ENCODE measurements at places on chromosomes 12 and 14.

GRCh38 chr14:69685716-69686115, 74.3 kb downstream of the SUSD6 start:
- DNase-seq: no peak
- peaks cover 5% of the 10 kb centered on the region for H3K36me3 ChIP-seq
- no peak overlapping the region for H3K4me3 ChIP-seq
- no peak overlapping the region for H3K27ac ChIP-seq
- H3K4me1 ChIP-seq: peaks cover 51% of the 10 kb centered on the region
- H3K27me3 ChIP-seq: no peaks in the 10 kb centered on the region

DNA sequence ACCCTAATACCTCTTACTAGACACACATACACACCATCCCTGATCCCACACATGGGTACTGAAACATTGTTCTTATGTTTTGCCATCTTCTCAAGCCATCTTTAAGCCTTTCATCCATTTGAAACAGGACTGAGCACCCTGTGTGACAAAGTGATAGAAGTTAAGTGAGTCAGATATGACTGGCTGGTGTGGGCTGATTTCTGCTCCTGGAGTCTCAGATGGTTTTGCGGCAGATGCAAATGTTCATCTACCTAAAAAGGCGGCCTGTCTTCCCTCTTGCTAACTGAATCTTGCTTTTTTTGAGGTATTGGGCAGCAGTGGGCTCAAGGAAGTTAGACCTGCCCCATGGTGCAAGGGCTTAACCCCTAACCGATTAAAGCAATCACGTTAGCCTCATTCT, 30.4 kb upstream of the PKP2 start:
- H3K4me1 ChIP-seq: no peaks in the 10 kb centered on the region
- DNase-seq: no peak
- H3K27ac ChIP-seq: no peak overlapping the region
- no peaks in the 10 kb centered on the region for H3K36me3 ChIP-seq
- H3K4me3 ChIP-seq: no peak overlapping the region

DNA sequence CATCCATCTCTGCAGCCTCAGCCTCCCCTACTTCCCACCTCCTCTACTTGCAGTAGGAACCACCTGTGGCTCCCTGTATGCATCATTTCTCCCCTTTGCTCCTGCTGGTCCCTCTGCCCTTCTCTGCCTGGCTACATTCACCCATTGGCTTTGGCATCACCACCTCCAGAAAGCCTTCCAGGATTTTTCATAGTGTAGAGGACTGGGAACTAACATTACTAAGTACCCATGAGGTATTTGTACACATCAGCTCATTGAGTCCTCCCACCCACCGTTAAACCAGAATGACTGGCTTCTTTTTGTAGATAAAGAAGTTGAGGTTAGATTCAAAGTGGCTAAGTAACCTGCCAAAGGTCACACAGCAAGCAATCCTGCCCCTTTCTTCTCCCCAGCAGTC, 17.1 kb downstream of the SYNE3 start:
- H3K36me3 ChIP-seq: peaks cover 28% of the 10 kb centered on the region
- H3K27me3 ChIP-seq: no peaks in the 10 kb centered on the region
- peaks cover 65% of the 10 kb centered on the region for H3K4me1 ChIP-seq
- no peak for DNase-seq
- H3K4me3 ChIP-seq: no peak overlapping the region

DNA sequence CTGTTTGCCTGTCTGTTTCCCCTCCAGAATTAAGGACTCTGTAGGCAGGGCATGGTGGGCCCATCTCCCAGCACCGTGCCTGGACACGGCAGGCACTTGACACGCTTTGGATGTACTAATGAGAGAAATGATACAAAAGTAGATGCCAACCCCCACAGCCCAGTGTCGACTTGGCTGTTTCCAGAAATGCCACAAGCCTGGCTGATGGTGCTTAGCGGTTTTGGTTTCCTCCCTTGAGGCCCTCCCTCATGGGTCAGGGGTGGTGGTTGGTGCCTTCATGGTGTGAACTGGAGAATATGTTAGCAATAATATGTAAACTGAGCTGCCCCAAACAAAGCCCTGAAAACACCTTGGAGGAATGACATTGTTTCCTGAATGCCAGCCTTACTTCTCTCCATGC, 55.5 kb upstream of the ESRRB start:
- no peak overlapping the region for H3K4me3 ChIP-seq
- no peaks in the 10 kb centered on the region for H3K4me1 ChIP-seq

GRCh38 chr14:69943084-69943780, 64.0 kb downstream of the SMOC1 start:
- no peak for DNase-seq
- no peaks in the 10 kb centered on the region for H3K27me3 ChIP-seq
- no peaks in the 10 kb centered on the region for H3K36me3 ChIP-seq
- no peaks in the 10 kb centered on the region for H3K4me1 ChIP-seq
- H3K27ac ChIP-seq: no peak overlapping the region

GRCh38 chr12:88185988-88186387, 43.9 kb downstream of the TMTC3 start:
- no peak overlapping the region for H3K4me3 ChIP-seq
- DNase-seq: no peak
- peaks cover 19% of the 10 kb centered on the region for H3K36me3 ChIP-seq
- H3K27ac ChIP-seq: no peak overlapping the region
- H3K4me1 ChIP-seq: no peaks in the 10 kb centered on the region
